ENCODE measurements at places on chromosomes 5 and 9.

- DNase-seq: no peak
These were observed 306.6 kb downstream of the PLK2 start for GRCh38 chr5:58153255-58153654.

- DNase-seq: no peak
These were observed 30.0 kb upstream of the GAS1 start for GRCh38 chr9:86977205-86977835.

- DNase-seq: peak; percentile 81
These were observed 21.9 kb upstream of the QSOX2 start for GRCh38 chr9:136267261-136268111.

GRCh38 chr5:60521376-60522291 lies 178.3 kb downstream of the DEPDC1B start:
- DNase-seq: peak; percentile 10

Measured in CD4-positive, alpha-beta T cell treated with Interleukin-4 for 4 hours (primary cell).